ENCODE measurements at places on chromosomes 6 and 20.

DNA sequence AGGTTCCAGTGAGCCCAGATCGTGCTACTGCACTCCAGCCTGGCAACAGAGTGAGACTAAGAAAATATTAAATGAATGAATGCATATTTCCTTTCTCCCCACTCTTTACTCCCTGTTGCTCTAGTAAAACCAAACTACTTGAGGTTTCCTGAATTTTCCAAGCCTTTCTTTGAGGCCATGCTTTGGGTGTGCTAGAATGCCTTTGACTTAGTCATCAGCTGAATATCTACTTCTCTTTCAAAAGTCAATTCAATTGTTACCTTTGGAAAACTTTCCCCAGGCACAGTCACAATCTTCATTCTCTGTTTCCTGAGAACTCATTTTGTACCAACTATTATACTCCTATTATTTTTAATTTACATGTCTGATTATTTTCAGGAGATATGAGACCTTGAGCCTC lies 27.5 kb upstream of the CEP85L start:
- no peak for DNase-seq

DNA sequence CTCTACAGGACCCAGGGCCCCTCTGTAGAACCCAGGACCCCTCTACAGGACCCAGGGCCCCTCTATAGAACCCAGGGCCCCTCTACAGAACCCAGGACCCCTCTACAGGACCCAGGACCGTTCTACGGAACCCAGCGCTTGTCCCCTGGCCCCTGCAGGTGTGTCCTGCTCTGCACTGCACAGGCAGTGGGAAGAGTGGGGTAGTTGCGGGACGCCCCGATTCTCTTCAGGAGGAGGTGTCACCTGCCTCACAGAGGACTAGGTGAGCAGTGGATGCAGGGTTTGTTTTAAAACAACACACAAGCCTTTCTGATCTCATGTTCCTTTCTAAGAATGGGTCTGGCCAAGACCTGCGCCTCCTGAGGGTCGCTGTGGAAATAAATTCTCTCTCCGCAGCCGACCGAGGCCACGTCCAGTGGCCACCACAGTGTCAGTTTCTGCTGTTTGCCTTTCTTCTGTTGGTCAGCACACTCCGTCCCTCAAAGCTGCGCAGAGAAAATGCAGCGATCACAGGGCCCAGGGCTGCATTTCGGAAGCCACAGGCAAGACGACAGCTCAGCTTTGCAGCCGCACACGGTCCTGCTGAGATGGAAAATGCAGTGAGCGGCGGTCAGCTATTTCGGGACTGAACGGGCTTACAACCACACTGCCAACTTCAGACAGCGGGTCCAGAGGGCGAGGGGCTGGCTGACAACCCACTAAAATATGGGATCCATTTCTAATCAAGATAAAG lies 135.2 kb downstream of the DLL1 start:
- DNase-seq = no peak

DNA sequence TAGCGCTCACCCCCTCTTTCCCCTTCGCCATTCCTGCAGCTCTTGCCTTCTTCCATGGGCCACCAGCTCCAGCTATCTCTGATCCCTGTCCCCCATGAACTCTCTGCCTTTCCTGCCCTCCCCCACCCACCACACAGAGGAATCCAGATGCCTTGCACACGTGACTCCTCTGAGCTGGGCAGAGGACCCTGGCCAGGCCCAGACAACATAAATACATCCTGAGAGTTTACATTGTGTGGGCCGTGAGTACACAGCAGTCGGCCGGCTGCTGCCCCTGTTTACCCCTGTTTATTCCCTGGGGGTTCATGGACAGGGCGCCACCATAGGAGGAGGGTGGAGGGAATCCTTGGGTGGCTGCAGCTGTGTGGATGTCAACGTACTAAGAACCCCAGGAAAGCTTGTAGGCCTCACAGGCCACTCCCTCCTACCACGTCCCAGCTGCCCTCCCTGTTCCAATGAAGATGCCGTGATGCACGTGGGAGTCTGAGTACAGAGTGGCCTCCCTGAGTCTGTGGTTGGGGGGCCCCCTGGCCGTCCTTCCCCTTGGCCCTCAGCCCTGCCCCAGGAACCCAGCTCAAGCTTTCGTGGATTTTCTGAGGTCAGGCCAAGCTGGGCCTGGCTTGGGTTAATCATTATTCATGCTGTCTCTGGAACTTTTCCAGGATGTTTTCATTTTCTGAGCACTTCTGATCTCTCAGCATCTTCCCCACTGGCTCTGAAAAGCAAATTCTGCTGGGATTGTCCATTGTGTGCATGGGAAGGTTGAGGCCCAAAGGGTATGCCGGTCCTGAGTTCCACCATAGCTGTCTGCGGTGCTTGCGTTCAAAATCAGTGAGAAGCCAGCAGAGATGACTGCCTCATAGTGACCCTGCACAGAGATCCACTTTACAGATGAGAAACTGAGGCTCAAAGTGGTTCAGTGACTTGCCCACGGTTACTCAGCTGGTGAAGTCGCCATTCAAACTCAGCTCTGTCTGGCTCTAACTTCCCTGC lies 136.3 kb downstream of the MRPL14 start:
- no peak for DNase-seq

GRCh38 chr6:30020626-30021025 lies 40.4 kb upstream of the POLR1H start:
- DNase-seq = no peak

- DNase-seq = no peak
Measured at GRCh38 chr6:157885211-157885788, 62.3 kb downstream of the SNX9 start.

DNA sequence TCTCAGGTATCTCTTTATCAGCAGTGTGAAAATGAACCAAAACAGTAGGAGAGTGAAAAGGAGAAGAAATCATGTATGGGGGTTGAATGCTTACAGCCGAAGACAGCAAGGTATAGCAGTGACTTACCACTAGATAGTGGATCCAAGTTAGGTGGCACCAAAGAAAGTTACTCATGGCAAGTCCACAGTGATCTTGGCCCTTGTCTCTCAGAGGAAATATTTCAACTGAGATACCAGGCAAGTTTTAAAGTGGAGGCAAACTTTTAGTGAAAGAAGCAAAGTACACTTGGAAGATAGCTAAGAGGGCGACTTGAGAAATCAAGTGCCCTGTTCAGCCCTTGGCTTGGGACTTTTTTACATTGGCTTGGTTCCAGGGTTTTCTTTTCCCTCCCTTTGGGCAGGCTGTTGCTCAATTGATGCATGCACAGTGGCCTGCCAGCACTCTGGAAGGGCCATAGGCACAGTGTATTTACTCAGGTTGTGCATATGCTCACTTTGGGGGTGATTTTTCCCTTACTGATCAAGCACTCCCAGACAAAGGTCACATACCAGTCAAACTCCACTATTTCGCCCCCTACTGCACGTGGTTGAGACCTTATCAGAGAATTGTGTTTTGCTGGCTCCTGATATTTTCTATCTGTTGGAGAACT lies 329.5 kb upstream of the KHDRBS2 start:
- no peak for DNase-seq

- no peak for DNase-seq
Measured at GRCh38 chr6:99225172-99225571, 124.3 kb downstream of the FAXC start.

DNA sequence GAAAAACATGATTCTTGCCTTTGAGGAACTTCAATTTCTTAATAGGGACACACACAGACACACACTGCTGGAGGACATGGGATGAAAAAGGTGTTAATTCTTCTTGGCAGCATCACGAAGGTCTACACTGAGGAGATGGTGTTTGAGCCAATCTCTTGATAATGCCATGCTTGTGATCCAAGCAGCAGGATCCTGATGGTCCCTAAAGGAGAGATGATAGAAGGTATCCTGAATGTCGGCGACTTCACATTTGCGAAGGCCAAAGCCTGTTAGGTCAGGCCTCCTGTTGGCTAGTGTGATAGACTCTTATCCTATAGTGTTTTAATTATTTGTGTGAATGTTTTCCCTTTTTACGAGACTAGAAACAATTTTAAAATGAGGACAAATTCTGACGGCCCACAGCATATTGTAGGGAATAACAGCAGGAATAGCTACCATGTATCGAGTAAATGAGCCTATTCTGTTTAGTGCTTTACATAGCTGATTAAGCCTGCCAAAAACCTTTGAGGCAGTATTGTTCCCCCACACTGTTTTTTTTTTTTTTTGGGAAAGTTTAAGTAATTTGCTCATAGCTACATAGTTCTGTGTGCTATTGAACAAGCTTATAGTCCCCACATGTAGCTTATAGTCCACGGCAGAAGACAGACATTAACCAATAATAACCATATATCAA lies 15.3 kb upstream of the TFB1M start:
- peak; percentile 30 for DNase-seq

DNA sequence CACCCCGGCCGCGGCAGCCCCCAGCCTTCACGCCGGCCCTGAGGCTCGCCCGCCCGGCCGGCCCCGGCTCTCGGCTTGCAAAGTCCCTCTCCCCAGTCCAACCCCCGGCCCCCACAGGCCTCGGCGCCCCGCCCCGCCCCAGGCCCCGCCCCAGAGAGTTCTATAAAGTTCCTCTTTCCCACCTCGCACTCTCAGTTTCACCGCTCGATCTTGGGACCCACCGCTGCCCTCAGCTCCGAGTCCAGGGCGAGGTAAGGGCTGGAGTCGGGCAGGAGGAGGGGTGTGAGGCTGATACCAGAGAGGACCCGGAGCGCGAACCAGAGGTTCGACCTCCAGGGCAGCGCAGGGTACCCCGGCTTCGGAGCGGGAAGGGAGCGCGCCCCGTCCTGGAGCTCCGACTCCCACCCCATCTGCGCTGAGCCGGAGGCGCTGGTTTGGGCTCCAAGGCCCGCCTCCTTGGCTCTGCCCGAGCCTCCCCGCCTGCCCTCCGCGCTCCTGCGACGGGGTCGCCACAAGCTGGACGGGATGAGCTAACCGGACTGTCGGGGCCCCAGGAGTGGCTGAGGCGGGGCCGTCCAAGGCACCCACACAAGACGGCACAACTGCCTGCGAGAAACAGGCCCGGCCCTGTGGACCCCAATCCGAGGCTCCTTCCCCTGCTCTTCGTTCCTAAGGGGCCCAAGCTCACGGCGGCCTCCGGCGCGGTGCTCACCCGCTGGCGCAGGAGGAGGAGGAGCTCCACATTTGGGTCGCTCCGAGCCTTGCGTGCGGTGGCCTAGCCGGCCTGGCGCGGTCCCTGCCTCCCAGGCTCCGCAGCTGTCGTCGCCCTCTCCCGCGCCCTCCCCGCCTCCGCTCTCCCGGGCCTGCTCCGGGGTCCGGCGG lies at the start of gene IRF4:
Gene IRF4 (plus strand): TSS at position 194 of the 882 bp plus-strand sequence. CDS start 1,401 bp downstream, outside the sequence.
- DNase-seq = peak; percentile 65

DNA sequence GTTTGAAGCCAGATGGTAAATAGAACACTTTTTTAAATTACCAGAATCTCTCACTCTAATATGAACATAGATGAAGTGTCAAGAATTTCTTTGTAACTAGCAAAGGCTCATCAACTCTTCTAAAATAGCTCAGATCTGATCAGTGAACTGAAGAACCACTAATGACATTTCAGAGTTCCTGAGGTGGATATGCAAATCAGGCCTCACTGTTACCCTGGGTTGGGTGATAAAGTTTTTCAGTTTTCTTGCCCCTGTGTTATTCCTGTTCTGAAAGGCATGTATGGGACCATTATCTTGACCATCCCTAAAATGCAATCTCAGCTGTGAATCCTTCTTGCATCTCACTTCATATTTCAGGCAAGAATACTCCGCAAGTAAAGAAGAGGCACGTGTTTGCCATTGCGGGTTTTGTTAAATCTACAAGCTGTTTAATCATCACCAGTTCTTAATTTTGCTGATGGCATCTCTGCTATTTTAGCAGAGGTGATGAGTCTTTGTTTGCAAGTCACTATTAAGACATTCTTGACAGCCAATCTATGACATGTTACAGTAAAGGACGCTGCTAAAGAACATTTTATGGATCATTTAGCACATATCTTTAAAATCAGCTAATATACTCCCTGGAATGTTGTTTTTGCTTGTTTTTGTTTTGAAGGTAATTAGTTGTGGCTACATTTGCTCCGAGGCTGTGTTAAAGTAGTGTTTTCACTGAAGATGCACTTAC lies 47.9 kb downstream of the KHDC1L start:
- DNase-seq = no peak

DNA sequence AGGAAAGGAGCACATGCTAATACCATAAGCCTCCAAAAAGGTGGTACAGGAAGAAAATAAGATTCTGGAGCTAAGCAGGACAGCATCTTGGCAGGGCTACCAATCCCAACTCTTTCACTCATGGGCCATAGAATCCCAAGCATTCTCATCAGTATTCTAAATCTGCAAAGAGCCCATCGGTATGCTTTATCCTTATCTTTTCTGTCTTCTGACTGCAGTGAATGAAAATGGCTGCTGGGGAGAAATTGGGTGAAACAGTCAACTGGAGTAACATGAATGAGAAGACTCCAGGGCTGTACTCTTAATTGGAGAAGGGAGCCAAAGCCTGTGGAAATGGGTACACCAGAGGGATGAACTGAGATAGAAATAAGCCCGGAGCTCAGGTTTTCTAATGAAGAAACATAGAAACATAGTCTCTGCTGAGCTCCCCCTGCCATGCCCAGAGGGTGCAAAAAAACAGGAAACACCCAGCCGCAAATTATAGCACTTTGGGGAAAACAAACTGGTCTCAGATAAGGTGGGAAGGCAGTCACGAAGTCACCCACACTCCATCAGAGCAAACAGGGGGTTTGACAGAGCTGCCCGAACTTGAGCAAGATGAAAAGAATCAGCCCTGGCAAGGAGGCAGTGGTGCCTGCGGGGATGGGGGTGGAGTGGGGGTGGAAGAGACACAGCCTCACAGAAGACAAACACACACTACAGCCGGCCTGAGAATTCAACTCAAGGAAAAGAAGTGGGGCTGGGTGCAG lies 35.4 kb upstream of the E2F3 start:
- DNase-seq = peak; percentile 27

GRCh38 chr6:27213544-27214125 lies 33.9 kb upstream of the PRSS16 start:
- DNase-seq = peak; percentile 82

GRCh38 chr6:135282395-135282794 lies 101.3 kb downstream of the MYB start:
- DNase-seq = no peak

DNA sequence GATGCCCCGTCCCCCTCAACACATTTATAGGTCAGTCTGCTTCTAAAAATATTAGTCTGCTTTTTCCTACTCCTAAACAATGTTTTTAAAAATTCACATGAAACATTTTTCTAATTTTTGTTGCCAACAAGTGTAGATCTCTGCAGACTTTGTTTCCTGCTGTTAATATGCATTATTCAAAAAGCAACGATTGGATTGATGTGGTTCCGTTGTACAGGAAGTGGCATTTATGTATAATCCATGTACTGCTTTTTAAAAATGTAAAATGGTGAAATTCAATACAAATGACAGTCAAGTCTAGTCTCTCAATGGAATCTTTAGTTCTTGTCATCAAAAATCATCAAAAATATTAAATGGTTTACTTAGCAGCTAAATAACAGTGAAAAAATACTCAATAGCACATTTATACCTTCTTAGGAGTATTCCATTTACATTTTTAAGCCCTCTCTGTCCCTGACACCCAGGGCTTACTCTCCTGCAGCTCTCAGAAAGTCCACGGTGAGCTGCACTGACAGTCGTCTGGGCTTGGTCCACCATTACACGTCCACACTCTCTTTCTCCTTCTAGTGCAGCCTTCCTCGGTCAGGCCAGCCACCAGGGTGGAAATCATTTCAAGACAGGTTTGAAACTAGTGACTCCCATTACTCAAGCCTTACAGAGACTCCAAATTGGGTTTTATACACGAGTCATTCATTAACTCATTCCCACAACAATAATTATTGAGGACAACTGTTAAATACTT lies 211.5 kb downstream of the TMEM200A start:
- no peak for DNase-seq

Data from mesendoderm (in vitro differentiated cells).